ENCODE measurements at places on chromosomes 3 and 15.

DNA sequence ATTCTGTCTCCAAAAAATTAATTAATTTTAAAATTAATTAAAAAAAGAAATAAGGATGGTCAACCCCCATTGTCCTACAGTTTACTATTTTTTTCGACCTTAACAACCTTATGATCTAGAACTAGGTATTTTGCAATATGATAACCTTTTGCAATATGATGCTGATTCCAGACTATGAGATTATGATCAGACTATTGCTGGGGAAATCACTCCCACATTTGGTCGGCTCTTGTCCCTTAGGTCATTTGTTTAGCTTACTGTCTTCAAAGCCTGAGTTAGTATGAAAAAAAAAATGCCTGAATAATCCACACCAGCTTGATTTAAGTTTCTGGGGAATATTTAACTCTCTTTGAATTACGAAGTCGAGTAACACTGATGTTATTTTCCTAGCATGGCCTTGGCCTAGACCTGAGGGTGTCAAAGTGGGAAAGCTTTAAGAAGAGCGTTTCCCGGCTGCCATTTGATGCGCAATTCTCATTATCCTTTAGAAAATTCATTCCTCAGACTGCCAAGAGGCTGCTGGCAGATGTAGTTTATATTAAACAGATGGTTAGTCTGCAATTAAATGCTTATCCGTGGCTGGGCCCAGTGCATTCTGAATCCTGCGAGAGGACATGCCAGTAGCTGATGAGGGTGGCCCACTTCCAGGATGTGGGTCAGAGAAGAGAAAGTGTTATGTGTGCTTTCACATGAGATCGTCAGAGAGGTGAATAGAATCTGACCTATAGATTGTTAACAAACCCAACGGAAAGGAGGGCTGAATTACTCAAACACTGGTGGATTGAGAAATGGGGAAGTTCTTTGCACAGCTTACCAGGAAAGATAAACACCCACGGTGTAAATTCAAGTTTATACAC, 496.0 kb upstream of the THBS1 start:
- DNase-seq: no peak

- no peak for DNase-seq
Observed at GRCh38 chr3:72227486-72228070, 442.6 kb upstream of the PROK2 start.

DNA sequence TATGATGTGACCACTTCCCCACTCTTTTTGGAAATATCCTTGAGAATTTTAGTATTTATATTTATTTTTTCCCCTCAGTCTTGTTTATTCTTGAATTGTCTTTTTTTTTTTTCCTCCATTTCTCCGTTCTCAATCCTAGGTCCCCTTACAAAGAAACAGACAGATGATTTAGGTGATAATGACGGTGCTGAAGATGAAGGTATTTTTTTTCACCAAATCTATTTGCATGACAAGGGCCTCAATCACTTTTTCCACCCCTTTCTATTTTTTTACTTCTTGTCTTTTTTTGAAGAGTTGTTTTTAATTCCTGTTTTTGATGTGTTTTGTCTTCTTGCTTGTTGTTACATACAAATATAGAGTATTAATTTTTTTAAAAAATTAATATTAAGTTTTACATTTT, 402.6 kb downstream of the NLGN1 start:
- no peak for DNase-seq

DNA sequence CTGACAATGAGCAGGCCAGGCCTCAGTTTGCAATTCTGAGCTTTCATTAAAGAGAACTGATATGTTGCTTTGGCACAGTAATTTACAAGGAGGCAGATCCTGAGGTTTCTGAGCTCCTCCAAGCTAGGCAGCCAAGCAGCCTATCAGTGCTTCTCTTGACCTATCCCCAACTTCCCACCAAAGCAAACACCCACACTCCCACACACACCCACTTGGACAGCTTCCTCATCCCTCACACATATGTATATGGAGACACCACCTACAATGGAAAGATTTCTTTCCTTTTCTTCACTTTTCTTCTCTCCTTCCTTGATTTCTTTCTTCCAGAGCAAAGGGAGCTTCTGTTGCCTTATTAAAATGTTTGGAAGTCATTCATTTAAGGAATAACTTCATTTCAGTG, 217.0 kb downstream of the NLGN1 start:
- no peak for DNase-seq

- DNase-seq: no peak
Observed at GRCh38 chr3:51673181-51673801, 2.2 kb downstream of the TEX264 start.

DNA sequence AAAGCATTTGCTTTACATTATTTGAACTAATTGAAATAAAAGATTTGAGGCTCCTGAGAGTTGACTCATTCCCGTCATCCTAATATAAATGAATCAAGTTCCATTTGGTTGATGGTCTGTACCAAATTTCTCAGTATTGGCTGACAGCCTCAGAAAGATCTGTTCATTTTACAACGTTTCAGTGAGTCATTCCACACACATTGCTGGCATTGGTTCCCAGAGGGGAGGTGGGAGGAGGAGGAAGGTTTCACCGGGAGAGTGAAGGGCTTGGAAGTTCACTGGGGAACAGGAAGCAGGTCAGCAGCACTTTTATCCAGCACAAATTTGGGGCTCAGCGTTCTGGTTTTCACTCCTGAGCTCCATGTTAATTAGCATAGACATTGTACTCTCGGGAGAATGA, 176.7 kb upstream of the CADPS start:
- DNase-seq: no peak

DNA sequence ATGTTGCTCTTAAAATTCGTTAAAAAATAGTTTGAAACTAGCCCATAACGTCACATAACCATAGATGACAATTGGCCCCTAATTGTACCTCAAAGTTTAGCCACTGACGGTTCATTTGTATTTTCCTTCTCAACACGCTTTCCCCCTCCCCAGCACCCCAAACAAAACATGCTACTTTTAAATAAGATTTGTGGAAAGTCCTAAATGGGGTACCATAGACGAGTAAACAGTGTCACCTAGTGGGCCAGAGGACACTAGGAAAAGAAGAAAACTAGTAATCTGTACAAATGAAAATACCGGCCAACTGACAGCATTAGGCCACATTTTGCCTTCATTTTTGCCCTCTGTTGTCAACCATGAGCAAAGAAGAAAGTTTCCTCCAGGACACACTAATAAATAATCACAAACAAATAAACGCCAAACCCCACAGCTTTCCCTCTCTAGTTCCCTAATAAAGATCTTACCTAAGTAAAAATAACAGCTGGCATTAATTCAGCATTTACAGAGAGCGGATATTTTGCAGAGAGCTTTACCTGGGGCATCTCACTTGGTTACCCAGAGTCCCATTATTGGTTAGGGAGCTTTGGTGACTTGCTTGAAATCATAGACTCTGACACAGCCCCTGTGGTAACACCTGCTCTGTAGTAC, 175.1 kb upstream of the ATP11B start:
- DNase-seq: no peak

- DNase-seq: no peak
Observed at GRCh38 chr15:77599899-77600298, 32.8 kb downstream of the LINGO1 start.

GRCh38 chr3:33659856-33660434, 58.1 kb downstream of the CLASP2 start:
- DNase-seq: no peak

GRCh38 chr3:87324609-87325008, 48.2 kb upstream of the POU1F1 start:
- DNase-seq: no peak

GRCh38 chr3:155643581-155644165, 101.2 kb downstream of the PLCH1 start:
- no peak for DNase-seq

- no peak for DNase-seq
Observed at GRCh38 chr15:25054943-25055342, 100.2 kb downstream of the SNRPN start.

GRCh38 chr3:52670621-52671521, 14.8 kb downstream of the PBRM1 start:
- DNase-seq: no peak

DNA sequence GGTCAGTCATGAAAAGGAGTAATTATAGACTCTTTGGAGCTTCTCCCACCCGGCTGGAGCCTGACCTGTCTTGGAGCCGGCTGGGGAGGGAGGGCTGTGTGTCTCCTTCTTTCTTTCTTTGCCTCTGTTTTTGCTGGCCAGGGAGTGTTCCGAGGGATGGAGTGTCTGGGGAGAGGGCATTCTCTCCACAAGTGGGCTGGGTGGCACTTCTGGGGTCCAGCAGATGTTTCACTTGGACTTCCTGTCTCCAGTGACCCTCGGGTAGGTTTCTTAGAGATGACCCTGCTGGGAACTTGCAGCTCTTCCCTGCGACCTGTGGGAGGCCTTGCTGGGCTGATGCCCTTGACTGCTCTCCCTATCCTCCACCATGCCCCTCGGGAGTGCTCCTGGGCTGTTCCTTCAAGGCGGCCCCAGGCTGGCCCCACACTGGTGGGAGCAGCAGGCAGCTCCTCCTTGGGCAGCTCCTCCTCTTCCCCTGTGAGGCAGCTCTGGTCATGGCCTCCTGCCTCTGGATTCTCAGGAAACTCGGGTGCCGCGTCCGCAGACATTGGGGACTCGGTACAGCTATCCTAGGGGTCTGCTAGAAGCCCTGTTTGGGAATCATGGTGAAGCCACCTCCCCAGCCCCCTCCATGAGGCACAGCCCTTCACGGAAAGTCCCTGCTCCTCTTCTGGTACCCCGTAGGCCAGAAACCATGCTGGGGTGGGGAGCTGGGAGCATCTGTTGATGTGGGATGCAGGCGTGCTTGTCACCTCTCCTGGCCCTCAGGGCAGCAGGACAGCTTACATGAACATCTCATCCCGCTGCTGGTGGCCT, 44.9 kb downstream of the APBA2 start:
- no peak for DNase-seq

DNA sequence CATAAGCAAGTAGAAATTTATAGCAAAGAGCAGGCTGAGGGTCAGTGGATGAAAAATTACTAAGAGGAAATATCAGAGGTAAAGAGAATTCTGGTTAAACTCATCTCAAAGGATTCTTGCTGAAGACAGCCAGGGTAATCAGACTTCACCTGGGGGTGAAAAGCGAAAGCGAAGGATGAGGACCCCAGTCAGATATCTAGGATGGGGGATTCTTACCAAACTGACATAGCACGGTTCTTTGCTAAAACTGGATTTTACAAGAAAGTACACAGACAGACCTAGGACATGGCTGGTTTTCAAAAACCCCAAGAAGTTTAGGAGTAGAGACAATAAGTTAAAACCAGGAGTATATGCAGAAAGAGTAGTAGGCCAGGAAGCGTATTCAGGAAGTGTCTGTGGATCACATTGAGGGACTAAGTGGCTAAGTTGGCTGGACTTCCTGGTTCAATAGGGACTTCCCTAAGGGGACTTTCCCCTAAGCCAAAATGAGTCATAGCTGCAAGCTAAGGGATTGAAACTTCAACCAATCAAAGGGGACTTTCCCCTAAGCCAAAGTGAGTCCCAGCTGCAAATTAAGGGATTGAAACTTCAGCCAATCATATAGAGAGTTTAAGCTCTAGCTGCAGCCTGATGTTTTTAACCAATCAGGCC, 2.4 kb upstream of the CFAP91 start:
- DNase-seq: no peak

DNA sequence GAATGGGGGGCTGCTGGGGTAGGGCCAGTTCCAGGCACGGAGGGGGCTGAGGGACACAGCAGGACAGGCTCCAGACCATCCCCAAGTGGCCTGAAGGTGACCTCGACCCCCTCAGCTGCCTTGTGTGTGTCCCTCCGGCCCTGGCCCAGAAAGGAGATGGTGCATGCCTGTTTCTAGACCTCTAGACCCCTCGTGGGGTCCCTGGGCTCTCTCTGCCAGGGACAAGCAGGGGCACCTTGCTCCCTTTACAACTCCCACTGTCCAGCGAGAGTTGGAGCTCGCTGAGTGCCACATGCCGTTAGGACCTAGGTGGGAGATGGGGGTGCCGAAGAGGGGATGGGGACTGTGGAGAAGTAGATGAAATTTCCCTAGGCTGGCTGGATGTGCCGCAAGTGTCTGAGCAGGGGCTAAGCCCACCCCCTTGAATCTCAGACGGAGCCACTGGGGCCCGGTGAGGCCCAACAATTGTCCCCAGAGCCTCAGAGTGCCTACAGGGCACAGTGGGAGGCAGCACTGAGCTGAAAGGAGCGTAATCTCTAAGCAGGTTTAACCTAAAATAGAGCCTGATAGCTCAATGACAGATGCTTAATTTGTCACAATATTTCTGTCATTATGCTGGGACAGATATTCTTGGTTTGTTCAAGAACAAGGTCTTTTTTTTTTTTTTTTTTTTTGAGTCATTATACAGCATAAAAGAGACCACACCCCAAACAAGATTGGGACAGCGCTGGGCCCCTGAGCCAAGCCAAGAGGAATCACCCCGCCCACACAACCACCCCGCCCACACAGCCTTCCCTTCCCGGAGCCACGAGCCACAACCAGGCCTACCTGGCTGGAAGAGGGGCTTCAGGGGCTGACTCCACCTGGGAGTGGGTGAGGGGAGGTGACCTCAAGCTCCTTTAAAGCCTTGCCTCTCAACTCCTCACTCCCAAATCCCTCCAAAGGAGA, 23.6 kb upstream of the KLF13 start:
- DNase-seq: no peak

DNA sequence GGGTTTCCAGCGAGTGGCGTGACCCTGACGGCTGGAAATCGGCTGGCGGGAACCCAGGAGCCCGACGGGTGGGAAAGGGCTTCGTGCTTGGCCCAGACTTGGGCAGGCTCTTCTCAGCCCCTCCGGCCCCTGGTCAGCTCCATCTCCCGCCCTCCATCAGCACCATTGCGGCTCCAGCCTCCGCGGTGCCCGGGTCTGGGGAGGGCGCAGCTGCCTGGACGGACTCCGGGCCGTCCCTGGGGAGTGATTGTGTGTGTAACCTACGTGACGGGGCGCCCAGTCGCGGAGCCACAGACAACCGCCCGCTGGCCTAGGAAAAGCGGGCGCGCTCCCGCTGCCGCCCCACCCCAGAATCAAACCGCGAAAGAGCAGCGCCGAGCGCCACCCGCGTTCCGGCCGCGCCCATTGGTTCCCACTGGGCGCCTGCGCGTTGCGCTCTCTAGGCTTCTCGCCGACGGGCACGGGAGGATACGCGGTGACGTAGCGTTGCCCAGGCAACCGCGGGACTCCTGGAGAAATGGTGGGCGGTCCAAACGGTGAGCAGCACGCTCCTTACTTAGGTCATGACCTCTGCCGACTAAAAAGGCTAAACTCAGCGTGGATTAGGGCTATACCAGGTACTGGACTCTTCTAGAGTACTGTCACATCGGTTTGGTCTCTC, at the start of gene CFAP20DC:
CFAP20DC (minus strand) TSS at position 355 of the 661 bp plus-strand sequence. CDS start 394 bp downstream, outside the sequence.
- DNase-seq: peak; percentile 89
